Dorsolateral prefrontal cortex (tissue), 122 donors: ENCODE measurements at places on chromosomes 16 and 17. TPM values are rescaled to one million over a fixed set of nuclear protein-coding genes. Genes with fewer than 3 reads are reported as not detected.

CCDC78 gene
- total RNA-seq = 6.0 TPM

ACSF2 gene
- 13.6 TPM for total RNA-seq

DNA sequence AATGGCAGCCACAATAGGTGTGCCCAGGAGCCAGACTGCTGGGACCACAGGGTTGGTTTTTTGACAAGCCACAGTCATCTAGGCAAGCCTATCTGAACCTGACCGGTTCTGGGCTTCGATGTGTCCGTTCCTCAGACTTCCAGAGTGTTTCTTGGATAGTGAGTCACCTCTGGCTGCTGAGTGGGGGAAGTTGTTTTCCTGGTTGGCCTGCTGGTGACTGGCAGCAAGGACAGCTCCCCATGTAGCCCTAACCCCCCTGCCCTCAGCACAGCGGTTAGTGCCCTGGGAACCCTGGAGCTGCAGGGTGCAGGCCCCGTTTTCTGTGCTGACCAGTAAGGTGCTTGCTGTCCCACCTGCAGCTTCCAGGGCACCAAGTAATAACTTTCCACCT lies 65.5 kb downstream of the PLD6 start:
- no peak for DNase-seq

GRCh38 chr16:47161464-47161863 lies 17.7 kb upstream of the NETO2 start:
- DNase-seq = no peak

DNA sequence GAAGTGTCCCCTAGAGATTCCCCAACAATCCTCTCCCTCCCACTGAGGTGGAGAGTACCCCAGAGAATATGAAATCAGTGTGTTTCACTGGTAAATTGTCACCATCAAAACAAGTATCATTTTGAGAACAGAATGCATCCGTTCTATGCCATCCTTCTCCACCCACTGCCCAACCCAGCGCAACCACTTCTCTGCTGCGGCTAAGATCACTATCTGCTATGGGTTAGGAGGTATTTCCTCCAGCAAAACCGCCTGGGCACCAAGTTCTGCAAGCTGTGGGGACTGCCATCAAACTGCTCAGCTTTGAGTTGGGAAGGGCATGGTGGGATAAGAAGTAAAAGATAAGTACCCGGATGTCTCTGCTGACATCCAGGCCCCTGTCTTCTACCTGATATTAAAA lies 24.4 kb downstream of the CNTNAP1 start:
- no peak for DNase-seq

KRTAP4-9 gene
- total RNA-seq = not detected

DNA sequence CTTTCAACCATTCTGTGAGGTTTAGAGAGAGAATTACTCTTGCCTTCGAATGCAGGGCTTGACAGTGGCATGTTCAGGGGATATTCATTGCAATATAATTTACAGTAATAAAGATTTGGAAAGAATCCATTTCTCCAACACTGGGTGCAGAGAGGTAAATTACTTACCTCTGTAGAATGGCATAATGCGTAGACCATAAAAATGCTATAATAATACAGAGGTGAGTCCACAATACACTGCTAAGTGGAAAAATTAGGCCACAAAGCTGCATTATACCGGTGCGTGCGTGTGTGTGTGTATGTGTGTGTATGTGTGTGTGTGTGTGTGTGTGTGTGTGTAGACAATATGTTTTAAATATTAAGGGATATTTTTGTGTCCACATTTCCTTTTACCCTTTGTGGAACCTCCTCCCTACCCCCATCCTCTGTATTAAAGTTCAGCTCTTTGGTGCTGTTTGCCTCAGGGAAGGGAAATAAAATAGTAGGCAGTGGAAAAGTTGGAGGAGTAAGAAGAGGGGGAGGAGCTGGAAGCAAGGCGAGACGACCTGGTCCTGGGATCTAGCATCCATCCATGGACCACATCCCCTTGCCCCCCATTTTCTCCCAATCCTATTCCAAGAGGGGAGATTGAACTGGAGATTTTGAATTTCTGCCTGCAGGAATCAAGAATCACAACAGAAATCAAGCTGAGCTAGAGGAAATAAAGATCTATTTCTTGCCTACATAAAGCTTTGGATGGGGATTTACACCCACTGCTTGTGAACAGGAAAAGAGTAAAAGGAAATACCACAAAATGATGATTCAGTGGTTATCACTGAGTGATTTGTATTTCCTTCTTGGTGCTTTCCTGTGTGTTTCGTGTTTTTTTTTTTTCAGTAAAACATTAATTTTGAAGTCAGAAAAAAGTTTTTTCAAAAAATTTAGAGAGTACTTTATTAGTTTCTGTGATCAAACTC lies 124.8 kb downstream of the RGS9 start:
- no peak for DNase-seq

DNA sequence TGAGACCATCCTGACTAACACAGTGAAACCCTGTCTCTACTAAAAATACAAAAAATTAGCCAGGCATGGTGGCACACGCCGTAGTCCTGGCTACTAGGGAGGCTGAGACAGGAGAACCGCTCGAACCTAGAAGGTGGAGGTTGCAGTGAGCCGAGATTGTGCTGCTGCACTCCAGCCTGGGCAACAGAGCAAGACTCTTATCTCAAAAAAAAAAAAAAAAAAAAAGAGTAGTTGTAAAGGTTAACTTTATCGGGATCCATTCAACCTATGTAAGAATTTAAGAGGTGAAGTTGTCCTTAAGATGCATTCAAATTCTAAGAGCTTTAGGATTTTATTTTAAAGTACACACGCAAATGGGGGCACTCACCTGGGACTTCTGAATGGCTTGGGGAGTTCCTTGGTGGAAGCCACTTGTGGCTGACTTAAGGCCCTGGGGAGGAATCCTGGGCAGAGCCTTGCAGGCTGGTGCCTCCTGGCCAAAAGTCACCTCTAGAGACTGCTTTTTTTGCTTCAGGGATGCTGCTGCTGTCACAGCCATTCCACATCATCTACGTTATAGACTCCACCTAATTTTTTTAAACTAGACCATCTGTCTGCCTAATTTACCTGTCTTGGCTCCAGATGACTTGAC lies 3.3 kb downstream of the CTCF start:
- DNase-seq = no peak

DNA sequence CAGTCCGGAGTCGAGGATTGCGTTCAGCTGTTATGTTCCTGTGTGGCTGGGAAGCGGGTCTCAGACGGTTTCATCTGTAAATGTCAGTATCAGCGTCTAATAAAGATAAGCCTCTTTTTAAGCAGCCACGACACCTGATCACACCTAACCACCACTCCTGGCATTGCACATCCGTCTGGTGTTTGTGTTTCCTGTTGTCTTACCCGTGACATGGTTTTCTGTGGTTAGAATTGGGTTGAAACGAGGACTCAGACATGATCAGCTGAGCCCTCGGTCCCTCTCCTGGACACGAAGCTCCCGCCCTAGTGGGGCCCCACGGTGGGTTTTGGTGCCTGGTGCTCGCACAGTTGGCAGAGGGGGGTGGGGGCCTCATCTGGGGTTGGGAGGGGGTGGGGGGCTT lies 18.3 kb downstream of the CPNE7 start:
- no peak for DNase-seq

- DNase-seq = no peak
Measured at GRCh38 chr16:49717689-49718088, 138.2 kb downstream of the ZNF423 start.

GRCh38 chr17:17507465-17508011 lies 11.3 kb upstream of the RASD1 start:
- DNase-seq = no peak

DNA sequence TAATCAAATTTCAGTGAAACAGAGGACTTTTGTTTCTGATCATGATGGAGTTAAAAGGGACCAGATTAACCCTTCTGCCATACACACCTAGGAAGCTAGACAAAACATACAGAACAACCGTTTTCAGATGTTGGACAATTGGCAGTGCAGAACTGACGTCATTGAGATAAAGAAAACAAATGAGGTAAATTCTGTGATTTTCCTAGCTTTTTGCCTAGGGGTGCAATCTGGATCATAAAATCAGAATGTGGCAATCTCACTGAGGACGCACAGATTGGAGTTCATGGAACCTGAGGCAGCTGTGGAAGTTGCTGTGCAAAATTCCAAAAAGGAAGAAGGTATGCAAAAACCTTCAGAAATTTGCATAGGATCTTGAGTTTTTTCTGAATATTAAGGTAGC lies 15.0 kb upstream of the USP32 start:
- DNase-seq = no peak
